ENCODE measurements at places on chromosomes 6 and 20.

DNA sequence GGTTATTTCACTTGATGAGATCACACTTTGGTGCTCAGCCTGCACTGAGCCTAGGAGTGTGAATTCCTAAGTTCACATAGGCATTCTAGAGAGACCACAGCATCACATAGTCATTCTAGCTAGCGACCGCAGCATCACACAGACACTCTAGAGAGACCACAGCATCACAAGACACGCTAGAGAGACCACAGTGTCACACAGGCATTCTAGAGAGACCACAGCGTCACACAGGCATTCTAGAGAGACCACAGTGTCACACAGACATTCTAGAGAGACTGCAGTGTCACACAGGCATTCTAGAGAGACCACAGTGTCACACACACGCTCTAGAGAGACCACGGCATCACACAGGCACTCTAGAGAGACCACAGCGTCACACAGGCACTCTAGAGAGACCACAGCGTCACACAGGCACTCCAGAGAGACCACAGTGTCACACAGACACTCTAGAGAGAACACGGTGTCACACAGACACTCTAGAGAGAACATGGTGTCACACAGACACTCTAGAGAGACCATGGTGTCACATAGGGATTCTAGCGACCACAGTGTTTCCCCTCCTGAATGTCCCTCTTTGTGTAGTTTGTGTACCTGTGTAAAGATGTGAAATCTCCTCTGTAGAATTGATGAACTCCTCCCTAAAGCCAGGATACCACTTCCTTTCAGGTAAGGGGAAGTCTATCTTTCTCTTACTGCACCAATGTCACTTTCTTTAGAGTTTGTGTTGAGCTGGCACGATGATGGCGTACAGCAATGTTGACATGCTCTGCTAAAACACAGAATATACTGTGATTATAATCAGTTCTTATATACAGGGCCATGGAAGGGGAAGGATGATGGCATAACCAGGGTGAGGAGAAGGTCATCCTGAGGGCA, 169.4 kb downstream of the ZDHHC14 start:
- DNase-seq, result no peak

DNA sequence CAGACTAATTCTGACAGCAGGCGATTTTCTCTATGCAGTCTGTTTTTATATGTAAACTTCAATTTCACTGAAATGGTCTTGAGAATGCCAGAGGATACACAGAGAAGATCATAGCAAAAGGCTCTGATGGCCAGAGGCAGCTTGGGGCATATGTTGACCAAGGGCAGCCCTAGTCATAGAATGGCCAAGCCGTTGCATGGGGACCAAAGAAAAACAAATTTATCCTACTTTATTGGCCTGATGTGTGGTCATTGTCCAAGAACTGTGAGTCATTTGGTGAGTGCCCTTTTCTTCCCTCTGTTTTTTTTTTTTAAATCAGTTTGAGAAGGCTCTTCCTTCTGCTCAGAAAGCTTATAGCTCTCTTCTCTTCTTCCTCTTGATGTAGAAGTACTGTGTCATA, 5.8 kb downstream of the HDGFL1 start:
- no peak for DNase-seq

DNA sequence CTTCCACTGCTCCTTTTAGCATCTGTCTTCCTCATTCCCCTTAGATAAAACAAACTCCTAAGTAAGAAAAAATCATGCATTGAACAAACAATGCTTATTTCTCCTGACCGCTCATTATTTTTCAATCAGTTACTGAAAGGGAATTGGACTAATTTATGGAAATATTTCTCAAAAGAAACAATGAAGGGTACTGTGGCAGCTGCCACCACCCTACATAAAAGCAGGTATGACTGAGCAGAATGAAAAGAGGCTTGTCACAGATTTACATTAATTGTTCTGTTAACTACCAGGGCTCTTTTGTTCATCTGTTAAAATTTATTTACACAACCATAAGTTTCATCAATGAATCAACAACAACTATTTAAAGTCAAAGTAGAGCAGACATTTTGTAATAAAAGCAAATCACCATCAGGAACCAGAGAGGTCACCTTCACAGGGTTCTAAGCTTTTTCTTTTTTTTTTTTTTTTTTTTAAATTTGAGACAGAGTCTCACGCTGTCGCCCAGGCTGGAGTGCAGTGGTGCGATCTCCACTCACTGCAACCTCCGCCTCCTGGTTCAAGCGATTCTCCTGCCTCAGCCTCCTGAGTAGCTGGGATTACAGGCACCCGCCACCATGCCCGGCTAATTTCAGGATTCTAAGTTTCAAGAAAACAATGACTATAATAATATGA, 204.0 kb downstream of the PTPRK start:
- DNase-seq, result no peak

GRCh38 chr20:39849171-39849570, 839.9 kb downstream of the MAFB start:
- no peak for DNase-seq

DNA sequence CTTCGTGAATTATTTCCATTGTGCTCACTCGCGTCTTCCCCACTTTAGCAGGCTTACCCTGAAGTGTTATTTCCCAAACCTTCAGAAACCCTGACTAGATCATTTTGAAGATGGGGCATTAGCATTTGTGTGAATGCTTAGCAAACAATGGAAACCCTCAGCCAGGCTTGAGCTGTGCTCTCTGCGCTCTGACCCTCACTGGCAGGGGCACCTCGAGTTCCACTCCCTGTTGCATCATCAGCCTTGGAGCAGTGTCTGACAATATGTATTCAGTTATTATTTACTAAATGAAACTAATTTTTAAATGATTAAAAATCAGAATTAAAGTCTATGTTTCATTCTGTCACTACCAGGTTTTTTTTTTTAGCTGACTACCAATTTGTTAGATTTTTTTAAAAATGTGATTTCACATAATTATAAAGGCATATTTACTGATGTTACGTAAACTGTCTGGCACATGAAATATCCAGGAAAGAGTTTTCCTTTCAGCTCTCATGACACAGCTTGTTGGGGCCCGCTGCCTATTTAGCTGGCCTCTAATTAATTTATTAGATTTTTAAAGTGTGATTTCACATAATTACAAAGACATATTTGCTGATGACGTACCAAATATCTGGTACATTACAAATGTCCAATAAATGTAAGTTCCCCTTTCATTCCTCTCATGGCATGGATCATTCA, 155.2 kb downstream of the PACRG start:
- DNase-seq, result no peak

DNA sequence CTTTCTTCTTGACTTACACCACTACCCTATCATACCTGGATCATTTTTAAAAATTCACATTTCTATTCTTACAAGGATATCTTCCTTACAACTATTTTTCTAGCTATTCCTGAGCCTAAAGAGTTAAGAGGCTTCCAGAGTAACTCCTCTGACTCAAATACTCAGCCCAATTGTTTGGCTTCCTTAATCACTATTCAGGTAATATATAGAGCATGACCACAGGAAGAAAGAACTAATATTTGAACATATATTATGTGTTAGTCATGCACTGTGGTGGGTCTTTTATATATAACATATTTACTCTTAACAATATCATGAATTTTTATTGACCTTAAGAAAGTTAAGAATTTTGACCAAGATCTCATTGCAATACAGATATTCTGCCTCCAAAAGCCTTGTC, 42.0 kb upstream of the ID4 start:
- DNase-seq, result no peak

GRCh38 chr20:4509825-4510522, 211.7 kb upstream of the PRND start:
- DNase-seq, result no peak

- DNase-seq, result no peak
These were observed 1.3 kb downstream of the SEC63 start for GRCh38 chr6:107956586-107957307.

DNA sequence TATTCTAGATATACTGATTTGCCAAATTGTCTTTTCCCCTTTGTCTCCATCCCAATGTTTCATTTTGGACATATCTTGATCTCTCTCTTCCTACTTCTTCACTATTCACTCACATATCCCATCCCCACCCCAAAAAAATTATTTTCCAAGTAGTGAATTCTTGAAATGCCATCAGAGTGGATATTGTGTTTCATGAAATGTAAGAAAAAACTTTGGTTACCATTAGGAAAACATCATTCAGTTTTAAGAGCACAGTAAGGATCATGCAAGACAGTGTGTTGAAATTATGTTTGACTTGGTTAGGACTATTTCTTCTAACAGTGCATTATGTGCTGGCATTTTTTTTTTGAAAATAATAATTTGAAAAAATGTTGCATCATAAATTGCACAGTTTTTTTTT, 5.7 kb downstream of the RSPO3 start:
- no peak for DNase-seq

DNA sequence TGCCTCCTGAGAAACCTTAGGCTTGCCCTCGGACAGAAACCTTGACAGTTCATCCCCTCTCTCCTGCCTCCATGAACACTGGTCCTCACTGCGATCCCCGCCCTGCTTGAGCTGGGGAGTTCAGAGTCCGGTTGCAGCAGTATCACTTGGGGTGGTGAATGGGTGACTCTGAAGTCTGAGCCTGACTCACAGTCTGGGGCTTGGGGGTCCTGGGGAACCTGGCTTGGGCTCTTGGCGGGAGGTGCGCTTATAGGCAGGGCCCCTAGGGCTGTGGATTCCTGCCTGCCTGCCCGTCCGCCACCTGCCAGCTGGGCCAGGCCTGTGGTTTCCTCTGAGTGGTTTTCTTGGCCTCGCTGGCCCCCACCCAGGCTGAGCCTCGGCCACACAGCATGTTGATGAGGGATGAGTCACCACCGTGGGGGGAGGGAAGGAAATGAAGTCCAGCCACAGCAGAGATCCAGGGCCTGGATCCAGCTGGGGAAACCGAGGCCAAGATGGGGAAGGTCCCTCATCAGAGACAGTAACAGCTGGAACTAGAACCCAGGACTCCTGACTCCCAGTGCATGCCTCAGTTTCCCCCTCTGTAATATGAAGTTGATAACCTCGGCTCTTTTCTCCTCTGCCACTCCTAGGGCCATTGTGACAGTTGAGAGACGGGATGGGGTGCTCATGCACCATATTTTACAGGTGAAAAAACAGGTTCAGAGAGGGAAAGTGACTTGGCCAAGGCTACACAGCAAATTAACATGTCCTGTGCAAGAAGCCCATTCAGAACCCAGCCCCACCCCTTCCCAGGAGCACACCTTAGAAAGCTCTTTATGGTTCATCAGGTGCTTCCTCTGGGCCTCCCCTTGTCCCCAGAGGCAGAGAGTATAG, 9.2 kb downstream of the FOXS1 start:
- DNase-seq, result no peak

GRCh38 chr6:134373282-134373922, 55.5 kb upstream of the SGK1 start:
- DNase-seq, result no peak

DNA sequence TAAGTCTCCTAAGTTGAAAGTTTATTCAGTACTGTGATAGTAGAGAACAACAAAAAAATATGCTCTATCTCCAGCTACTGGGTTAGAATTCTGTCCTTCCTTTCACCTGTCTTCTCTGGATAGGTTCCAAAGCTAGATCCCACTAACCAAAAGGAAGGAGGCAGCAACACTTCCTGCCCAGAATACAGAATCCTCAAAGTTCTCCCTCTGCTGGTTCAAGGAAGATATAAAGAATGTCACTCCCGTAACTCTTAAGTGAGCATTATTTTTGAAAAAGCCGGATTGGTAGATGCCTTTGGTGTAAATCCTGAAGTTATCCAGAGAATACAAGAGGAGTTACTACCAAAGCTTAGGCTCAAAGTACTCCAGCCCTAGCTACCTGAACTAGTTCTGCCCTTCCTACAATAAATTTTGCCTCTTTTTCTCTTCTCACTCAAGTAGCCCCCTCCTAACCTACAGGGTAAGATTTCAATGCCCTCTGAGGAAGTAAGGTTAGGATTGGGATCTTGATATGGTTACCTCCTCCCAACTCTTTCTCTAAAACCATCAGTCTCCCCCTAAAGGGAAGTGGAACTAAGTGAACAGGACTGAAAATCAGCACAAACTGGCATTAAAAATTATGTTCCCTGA, 26.0 kb upstream of the CRIP3 start:
- no peak for DNase-seq

DNA sequence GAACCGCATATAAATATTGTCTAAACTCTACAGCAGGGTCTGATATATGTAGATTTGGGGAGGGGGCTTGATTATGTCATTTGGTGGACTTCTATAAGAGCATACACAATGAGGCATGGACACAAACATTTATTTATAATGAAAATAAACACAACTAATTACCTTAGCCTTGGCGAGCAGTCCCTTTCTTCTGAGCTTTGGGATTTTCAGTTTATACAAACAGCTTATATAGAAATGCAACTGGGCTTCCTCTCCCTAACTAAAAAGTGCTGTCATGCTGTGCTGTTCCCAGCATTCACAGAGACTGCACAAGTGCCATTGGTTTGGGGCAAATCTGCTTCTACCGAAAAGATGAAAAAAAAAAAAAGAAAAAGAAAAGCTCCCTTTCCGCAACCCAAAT, 69.9 kb downstream of the AKAP12 start:
- DNase-seq, result no peak

DNA sequence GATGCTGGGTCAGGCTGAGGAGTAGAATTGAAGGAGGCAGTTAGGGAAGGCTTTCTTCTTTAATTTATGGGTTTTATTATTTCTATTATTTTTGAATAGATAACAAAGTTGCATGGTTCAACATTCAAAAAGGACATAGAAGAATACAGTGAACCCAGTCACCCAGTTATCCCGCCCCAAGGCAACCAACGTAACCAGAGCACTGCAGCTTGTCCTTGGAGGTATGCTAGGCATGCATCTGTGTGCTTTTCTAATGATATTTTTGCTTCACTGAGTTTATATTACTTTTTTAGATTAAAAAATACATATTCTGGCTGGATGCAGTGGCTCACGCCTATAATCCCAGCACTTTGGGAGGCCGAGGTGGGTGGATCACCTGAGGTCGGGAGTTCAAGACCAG, 47.4 kb upstream of the DSN1 start:
- DNase-seq, result no peak

DNA sequence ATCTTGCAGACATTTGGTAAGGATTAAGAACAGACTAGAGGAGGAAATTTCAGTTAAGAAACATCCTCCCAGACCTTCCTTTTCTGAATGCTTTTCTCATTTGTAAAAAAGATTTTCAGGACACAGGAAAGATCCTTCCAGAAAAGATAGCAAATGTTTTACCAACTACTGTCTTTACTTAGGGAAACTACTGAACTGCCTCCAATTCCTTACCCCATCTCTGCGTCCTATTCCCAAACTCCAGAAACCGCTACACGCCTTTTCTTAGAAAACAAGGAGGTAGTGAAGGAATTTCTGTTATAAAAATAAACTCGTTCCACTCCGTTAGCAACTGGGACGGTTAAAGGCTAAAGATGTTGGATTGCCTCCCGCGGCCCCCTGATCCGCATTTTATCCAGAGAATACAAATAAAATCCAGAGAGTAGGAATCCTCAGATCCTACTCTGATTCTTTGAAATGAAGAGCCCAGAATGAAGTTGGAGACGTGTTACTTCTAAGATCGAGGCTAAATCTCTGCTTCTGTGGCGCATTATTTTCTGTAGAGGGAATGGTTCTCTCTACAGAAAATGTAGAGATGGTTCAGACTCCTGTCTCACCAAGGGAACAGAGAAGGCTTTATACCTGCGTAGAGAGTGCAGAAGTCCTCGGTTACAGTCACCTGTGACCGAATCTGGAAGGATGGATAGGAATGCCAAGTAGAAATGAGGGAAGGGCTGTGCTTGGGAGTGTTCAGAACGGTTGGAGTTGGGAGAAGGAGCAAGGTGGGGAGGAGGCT, 133.0 kb downstream of the GPX5 start:
- DNase-seq, result no peak

Data from stimulated activated CD4-positive, alpha-beta T cell treated with anti-CD3 and anti-CD28 coated beads, TNF-alpha, amount 100 ng/mL, for 48 hours (primary cell).